Hematopoietic multipotent progenitor cell treated with erythropoietin and hydrocortisone succinate and interleukin-3 and kit ligand, for 15 days (in vitro differentiated cells): ENCODE measurements at places on chromosomes 7 and 10.

DNA sequence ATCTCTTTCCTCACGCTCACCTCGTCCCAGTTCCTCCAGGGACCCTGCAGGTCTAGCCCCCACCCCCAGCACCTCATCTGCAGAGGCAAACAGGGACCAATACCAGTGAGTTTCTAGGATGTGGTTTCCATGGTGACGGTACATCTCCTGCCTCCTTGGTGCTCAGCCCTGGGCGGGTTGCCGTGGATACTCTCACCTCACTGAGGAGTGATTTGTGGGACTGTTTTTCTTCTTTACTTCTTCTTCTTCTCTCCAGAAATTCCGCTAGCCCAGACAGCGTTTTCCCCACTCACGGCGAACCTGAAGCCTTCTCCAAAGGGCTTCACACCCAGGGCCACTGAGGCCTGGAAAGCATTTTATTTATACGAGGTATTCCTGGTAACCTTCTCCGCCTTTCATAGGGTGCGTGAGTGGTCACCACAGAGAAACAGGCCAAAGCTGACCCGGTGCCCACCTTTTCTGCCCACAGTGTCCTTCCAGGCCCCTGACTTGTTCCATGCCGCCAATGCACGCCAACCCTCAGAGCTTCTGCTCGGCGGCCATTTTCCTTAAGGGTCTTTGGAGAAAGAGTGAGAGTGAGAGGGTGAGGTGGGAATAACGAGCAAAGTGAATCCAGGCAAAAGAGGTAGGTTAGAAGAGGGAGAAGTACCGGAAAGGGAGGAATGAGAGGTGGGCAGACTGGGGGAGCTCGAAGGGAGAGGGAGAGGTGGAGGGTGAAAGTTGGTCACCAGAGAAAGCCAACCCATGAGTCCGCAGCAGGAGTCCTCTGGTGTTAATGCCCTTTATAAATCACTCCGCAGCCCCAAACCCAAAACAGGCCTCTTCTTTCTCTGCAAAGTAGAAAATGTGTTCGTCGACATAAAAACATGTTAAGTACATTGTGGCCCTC, 15.5 kb downstream of the FAM241B start:
- no peak for DNase-seq

- no peak for DNase-seq
Observed at GRCh38 chr7:44703921-44704320, 44.7 kb upstream of the ZMIZ2 start.

- DNase-seq, result peak; percentile 95
Observed at GRCh38 chr7:102464577-102465280, at the start of the genes ALKBH4 and LRWD1. ALKBH4 (minus strand) TSS chr7:102464863; CDS start chr7:102464836, 27 bp downstream. LRWD1 (plus strand) TSS chr7:102464984; CDS start chr7:102465081, 97 bp downstream.

- no peak for DNase-seq
Observed at GRCh38 chr7:156445997-156446761, 194.4 kb upstream of the RNF32 start.

GRCh38 chr7:151085691-151086620, at the start of gene AGAP3:
AGAP3 (plus strand) TSS chr7:151086475; CDS start chr7:151086742, 267 bp downstream.
- DNase-seq, result peak; percentile 26

GRCh38 chr10:103691723-103692435, 163.5 kb downstream of the SH3PXD2A start:
- no peak for DNase-seq

DNA sequence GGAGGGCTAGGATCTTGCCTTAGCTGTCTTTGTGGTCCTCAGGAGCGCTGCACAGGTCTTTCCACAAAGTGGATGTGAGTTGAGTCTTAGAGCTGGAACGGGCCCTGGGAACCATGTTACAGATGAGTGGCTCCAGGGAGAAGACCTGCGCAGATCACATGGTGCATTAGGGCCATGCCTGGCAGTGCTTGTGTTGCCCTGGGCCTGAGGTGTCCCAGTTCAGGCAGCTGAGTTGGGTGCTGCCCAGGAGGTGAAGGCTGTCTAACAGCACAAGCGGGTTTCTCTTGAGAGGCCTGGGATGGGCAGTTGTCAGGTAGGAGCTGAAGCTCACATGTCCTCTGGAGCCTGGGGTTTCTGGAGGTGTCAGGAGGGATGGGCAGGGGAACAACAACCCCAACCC, 33.7 kb upstream of the ANKRD2 start:
- no peak for DNase-seq

DNA sequence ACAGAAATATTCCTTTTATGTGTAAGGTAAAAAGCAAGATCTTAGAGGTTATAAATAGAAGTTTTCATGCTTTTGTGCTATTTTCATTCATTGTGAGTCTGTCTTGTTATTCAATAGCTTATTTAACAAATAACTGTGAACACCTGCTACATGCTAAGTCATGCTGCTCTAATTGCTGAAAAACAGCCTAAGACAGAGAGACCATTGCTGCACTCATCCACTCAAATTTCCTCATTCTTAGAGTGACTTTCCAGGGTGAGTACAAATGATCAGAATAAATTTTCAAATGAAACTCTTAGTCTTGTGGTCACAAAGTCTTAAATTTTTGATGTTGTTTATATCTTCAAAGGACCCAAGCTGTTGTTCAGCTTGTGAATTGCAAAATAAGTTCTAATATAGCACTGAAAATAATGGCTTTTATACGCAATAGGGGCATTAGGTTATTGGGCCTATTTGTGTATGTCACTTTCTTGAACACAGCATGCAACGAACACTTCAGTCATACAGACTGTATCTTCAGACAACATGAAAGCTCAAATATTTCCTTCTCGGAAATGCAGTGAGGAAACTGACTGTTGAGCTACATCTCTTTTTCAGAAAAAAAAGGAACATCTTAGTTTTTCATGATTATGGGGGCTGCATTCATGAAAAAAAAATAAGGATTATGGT, 247.9 kb upstream of the PCDH15 start:
- no peak for DNase-seq

DNA sequence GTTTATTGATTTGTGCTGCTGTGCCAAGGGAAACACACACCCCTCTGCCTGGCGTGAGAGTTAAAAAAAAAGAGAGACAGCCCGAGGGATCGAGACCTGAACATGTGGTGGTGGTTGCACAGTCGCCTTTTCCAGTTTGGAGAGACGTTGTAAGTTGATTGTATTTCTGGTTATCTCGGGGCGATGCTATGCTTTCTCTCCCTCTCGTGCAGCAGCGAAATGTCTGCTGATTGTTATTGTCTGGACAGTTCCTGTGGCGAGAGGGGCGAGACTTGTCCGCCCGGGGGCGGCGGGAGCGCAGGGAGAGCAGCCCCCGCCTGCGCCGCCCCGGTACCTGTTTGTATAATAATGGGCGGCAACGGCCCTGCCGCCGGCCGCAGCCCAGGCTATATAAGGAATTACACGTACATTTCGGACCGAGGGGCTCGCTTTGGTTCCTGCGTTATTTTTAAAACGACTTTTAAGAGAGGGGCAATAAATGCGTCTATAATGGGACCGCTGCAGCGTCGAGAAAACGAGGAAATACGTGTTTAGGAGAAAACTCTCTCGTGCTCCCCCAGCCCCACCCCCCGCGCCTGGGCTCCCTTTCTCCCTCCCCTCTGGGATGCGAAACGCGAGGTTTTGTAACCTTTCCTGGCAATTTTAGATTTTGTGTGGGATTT, 1.7 kb downstream of the ZEB1 start:
- DNase-seq, result no peak

DNA sequence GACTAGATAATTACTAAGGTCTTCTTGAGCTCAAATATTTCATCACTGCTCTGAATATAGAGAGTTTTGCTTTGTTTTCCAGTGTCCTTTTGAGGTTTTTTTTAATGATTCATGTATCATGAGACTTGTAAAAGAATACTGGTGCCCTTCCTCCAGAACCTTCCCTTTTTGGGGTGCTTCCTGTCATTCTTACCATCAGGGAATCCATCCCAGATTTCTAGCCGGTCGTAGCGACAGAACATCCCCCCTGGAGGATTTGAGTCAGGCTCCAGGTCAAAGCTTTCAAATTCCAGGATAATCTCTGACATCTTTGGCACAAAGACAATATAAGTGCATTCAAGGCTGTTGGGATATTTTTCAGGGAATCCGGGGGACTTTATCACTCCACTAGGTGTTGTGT, 71.0 kb downstream of the NRP1 start:
- no peak for DNase-seq

DNA sequence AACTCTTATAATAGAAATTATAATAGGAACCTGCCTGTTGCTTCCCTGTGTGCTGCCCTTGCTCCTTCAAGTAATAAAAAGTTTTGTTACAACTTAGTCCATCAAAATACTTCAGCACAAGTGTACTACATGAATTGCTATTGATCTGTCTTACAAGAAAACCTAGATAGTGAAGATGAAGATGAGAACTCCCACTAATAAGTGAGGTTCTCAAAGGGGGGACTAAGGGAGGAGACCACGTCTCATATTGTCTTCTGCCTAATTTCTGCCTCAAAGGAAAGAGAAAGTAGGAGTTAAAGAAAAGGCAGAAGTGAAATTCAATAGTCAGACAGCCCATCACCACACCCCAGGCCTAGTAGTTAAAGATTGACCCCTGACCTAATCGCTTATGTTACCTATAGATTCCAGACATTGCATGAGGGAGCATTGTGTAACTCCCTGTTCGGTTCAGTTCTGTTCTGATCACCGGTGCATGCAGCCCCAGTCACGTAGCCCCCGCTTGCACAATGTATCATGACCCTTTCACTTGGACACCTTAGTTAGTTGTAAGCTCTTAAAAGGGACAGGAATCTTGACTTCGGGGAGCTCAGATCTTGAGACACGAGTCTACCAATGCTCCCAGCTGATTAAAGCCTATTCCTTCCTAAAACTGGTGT, 18.2 kb upstream of the CHST3 start:
- no peak for DNase-seq

GRCh38 chr10:62384447-62385081, 10.4 kb downstream of the ZNF365 start:
- no peak for DNase-seq

DNA sequence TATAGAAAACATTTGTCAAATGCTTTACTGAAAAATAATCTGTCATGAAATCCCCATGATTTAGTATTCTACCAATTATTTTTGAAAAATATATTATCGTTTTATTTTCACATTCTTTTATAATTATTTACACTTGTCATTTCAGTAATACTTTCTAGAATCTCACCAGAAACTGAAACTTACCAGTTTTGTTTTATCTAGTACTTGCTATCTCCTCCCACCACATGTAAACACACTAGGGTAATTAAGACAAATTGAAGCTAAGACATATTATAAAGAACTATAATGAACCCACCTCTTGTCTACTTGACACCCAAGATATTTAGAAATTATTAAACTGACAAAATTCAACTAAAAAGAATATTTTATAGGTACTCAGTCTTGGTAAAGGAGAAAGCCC, 51.5 kb upstream of the GRM3 start:
- DNase-seq, result no peak

DNA sequence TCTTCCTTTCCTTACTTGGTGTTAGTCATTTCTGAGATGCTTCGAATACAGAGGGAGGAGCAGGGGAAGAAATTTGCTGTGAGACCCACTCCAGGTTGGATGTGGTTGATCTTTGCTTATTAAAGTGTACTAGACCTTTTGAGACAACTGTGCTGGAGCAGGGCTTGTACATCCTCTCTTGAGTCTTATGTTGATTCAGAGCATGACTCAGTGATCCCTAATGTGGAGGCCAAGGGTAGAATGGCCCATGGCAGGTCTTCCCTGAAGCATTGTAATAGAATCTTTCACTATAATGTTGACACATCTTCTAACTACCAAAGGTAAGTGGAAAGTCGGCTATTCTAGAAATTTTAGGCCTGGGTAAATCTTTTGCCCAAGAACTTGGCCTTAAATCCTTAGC, 17.0 kb upstream of the SFR1 start:
- DNase-seq, result no peak

- no peak for DNase-seq
Observed at GRCh38 chr7:15643000-15643705, 43.3 kb downstream of the MEOX2 start.

GRCh38 chr7:105107458-105107857, 93.5 kb downstream of the KMT2E start:
- no peak for DNase-seq

DNA sequence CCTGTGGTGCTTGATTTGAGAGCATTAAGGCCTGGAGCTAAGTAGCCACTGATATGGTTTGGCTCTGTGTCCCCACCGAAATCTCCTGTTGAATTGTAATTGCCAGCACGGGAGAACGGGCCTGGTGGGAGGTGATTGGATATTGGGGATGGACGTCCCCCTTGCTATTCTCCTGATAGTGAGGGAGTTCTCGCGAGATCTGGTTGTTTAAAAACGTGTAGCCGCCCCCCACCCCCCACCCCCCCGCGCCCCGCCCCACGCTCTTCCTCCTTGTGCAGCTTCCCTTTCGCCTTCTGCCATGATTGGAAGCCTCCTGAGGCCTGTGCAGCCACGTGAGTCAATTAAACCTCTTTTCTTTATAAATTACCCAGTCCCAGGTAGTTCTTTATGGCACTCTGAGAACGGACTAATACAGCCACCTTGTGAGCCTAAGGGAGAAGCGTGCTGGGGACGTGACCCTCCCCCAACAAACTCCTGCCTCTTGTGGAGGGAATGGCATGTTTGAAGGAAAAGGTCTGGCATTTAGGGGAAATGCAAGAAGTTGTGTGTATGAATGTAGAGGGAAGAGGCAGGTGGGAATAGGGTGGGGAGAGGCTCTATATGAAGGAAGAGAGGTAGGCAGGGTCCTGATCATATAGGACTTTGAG, 118.0 kb upstream of the KMT2C start:
- no peak for DNase-seq

- no peak for DNase-seq
Observed at GRCh38 chr10:45509491-45509890, 135.5 kb downstream of the ALOX5 start.

- peak; percentile 80 for DNase-seq
Observed at GRCh38 chr7:44767912-44768627, 19.4 kb downstream of the ZMIZ2 start.

DNA sequence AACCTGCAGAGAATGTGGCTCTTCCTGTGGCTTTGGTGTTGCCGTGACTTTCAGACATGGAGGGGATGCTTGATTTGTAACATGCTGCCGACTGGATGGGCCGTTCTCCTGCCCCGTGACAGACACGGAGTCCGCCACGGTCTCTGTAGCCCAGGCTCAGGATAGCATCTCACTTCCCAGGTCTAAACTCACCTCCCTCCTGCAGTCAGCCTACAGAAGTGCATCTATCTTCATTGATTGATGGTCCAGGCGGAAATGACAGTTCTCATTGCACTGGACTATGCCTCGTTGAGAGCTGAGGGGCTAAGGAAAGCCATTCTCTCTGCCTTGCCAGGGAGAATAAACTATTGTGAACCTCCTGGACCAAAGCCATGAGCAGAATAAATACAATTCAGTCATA, 77.5 kb downstream of the CHN2 start:
- no peak for DNase-seq

- no peak for DNase-seq
Observed at GRCh38 chr10:109740436-109740835, 182.9 kb downstream of the XPNPEP1 start.

GRCh38 chr10:96365571-96365970, 6.8 kb upstream of the OPALIN start:
- DNase-seq, result no peak

GRCh38 chr7:19262826-19263225, 117.6 kb upstream of the FERD3L start:
- no peak for DNase-seq

DNA sequence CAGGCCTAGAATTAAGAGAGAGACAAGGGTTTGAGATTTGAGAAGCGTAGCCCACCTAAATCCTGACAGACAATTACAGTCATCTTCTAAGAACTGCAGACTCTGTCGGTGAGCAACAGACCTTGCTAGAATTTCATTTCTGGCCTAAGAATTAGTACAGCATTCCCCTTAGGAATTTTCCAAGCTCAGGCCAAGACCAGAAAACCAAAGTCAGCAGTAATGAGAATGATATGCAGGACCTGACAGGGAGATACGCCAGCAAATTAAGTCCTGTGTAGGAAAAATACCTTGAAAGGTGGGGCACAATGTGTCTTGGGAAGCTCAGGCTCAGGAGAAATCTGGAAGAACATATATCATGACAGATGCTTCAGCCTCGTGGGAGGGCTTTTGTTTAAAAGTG, 52.7 kb upstream of the HERPUD2 start:
- no peak for DNase-seq

- DNase-seq, result no peak
Observed at GRCh38 chr7:155677688-155678087, 33.2 kb downstream of the RBM33 start.
